Stimulated activated CD4-positive, alpha-beta T cell treated with anti-CD3 and anti-CD28 coated beads, Interleukin-2, amount 100 ng/mL, for 24 hours (primary cell): ENCODE measurements at places on chromosomes 5 and 9.

- no peak for DNase-seq
These were observed 191.0 kb upstream of the KIF2A start for GRCh38 chr5:62115014-62115413.

- DNase-seq = no peak
These were observed 496.3 kb upstream of the GRIA1 start for GRCh38 chr5:152994033-152994680.

- DNase-seq = no peak
These were observed 291.1 kb downstream of the NR2F1-AS1 start for GRCh38 chr5:93289942-93290341.

DNA sequence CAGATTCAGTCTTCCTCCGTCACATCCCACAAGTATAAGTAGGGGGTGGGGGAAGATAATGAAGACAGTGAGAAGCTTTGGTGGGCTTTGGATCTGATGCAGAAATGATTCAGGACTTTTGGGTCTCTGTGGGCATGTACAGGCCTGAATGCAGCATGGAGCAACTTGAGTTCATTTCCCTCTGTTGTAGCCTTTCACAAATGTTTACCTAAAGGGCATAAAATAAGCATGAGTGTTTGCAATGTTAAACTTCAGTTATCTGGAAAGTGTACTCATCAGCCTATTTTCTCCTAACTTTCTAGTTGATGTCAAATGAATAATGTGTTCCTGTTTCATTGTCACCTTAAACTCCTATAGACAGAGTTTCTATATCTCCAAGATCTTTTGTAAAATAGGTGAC is 39.3 kb downstream of the GARNL3 start:
- DNase-seq = no peak

- no peak for DNase-seq
These were observed 174.2 kb downstream of the OXCT1 start for GRCh38 chr5:41695920-41696582.

- no peak for DNase-seq
These were observed 162.5 kb upstream of the IER5L start for GRCh38 chr9:129340427-129341170.

- DNase-seq = no peak
These were observed 997.1 kb downstream of the DNAH5 start for GRCh38 chr5:12947379-12947778.

DNA sequence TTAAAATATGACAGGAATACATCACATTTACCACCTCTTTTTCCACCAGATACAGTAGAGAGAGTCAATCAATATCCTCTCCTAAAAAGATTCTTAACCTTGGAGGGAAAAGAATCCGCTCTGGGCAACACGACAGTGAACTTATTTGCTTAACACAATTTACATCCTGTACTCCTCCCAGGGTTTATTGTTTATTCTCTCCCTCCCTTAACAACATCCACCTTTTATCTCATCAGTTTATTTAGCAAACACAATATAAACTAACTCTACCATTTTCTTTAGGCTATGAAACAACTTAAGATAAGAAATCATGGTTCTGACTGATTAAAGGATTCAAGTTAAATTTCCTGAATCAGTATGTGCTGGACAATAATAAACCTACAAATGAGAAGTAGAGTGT is 50.9 kb downstream of the CERT1 start:
- DNase-seq = no peak
